Activated T-helper 1 cell treated with Interleukin-2 at 50 U/mL for 16 hours (primary cell): ENCODE measurements at places on chromosomes 2 and 18.

DNA sequence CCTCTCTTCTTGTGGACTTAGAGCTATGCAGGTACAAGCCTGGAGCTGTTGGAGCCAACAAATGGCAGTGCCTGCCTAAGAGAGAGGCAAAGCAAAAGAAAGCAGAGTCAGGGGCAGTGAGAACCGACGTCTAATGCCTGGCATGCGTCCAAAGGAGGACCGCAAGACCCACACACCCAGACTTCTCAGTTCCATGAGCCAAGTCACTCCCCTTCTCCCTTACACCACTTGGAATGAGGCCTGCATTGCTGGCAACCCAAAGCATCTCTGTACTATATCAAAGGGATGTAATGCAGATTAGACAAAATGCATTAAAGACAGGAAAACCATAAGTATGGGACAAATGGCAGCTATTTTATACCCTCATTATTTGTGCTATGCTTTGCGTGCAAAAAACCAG, 49.9 kb upstream of the RNU4ATAC start:
- no peak for DNase-seq

DNA sequence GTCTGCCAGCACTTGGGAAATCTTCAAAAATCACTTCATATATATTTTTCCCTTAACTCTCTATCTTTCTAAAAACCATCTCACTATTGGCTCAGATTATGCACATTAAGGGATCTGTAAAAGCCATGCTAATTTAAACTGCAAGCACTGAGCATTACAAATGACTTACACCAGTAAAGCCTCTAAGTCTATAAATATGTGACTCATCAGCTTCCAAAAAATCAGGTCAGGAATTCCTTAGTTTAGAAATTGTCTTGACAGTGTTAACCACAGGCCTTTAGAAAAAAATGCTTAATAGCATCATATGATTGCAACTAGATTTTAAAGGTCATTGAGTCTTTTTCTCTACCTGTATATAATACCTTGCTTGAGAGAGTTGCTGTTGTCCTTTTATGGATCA, 1113.6 kb upstream of the PIK3C3 start:
- DNase-seq, result no peak

GRCh38 chr2:174080672-174081121, 115.5 kb upstream of the SP3 start:
- no peak for DNase-seq

DNA sequence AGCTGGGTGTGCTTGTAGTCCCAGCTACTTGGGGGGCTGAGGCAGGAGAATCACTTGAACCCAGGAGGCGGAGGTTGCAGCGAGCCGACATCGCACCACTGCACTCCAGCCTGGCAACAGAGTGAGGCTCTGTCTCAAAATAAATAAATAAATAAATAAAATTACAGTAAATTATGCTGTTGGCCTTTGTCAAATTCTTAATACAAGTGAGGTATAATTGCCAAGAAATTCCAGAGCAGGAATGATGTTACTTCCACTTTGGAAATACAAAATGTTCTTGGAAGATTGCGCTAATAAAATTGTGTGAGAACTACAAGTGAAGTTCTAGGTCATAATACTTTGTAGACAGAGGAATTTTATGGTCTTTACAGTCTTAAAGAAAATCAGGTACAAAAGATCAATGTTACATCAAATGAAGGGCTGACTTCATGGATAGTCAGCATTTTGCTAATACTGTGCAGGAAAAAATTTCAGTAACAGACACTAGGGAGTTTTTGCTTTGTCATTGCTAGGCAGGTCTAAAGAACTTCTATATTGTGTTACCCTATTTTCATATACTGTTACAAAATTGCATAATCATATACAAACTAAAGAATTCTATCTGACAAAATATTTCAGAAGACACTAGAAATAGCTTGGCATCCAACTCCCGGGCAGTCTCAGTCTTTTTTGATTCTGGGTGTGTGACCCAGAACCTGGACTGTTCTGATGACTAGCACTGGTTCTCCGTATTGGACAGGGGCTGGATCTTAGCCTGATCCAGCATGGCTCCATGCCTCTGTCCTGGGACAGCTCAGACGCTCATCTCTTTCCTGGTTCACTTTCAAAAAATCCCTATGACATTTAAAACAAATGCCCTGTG, 76.0 kb upstream of the STK17B start:
- no peak for DNase-seq
